ENCODE measurements at places on chromosomes 16 and 17.

- DNase-seq: no peak
Measured at GRCh38 chr16:5633845-5634440, 536.3 kb upstream of the EEF2KMT start.

DNA sequence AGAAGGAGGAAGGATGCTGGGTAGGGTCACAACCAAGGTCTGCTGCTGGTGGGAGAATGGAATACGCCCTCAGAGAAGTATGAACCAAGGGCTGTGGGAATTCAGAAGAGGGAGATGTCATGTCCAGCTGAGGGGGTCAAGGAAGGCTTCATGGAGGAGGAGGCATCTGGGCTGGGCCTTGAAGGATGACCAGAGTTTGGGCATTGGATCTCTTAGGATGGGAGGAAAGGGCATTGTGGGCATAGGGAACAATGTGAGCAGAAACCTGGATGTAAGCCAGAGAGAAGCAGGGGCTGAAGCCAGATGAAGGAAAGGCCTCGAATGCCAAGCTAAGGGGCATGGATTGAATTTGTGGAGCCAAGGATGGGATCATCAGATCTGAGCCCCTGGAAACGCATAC is 49.2 kb upstream of the MAP3K14 start:
- DNase-seq: no peak

GRCh38 chr17:63533433-63534077 is 10.4 kb downstream of the KCNH6 start:
- DNase-seq: no peak

DNA sequence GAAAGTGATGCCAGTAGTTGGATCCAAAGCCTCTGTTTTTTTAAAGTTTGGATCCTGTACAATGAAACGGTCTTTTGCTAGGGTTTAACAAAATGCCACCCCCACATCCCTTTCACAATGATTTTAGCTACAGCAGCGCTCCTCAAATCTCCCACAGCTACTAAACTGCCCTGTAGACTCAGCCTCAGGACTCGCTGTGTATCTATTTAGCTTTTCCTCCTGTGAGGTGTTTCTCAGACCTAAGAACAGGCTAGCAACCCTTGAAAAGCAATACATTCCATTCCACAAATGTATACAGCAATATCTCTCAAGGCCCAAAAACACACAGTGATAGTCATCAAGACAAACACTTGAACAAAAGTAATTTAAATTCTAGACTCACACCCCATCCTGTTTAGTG is 206.4 kb downstream of the ZFHX3 start:
- no peak for DNase-seq

DNA sequence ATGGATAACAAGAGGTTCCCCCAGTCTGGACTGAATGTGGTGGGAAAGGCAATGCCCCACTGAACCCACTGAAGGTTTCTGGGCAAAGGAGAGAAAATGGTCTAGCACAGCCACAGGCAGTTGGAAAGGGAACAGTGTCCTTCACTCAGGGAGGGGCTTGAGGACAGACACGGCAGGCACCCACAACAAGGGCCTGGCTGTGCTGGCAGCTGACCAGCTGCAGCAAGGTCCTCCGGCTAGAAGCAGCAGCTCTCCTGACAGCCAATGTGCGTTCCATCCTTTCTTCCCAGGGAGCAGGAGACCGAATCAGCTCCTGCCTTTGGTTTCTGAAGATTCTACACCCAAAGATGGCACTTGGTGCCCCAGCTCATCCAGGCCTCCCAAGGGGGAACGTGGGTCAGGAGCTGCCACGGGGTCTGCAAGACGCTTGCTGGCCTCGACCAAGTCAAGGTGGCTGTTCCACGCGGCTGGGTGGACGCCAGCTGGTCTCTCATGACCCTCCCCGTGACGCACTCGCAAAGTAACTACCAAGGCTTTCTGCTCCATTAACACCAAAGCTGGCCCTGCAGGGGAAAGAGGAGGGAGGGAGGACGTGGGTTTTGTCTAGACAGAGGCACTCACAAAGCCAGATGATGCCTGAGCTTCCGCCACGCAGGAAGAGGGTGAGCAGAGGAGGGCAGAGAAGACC is 11.1 kb downstream of the ABR start:
- DNase-seq: no peak

- no peak for DNase-seq
Measured at GRCh38 chr16:16017812-16018211, 68.4 kb downstream of the ABCC1 start.

GRCh38 chr17:56601591-56601990 is 8.1 kb downstream of the NOG start:
- DNase-seq: no peak

DNA sequence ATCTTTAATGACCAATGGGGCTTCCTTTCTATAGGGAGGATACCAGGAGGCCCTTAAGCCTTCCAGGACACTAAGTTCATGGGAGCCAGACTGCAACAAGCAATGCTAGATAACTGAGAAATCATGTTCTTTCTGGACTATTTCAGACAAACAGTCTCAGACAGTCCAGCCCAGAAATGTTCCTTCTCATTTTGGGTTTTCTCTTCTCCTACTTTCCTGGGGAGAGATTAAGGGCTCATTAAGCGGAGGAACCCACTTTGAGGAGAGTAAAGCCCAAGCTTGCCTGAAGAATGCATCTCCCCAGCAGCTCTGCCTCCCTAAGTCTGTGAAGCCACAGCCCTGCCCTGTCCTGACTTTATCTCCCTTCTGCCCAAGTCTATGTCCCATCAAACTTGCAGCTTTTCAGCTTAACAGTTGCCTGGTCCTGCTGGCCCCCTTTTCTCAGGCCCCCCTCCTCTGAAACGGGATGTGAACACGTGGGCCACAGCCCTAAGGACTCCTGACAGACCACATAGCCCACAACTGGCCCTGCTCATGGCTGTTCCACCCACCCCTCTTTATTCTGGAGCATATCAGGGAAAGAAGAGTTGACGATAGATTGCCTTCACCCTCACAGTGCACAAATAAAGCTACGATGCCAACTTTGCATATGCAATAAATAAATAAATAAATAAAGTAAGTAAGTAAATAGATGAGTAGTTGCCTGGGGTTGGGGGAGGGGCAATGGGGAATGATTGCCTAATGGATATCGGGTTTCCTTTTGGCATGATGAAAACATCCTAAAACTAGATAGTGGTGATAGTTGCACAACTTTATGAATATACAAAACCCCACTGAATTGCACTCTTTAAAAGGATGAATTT is 111.0 kb downstream of the N4BP1 start:
- no peak for DNase-seq

DNA sequence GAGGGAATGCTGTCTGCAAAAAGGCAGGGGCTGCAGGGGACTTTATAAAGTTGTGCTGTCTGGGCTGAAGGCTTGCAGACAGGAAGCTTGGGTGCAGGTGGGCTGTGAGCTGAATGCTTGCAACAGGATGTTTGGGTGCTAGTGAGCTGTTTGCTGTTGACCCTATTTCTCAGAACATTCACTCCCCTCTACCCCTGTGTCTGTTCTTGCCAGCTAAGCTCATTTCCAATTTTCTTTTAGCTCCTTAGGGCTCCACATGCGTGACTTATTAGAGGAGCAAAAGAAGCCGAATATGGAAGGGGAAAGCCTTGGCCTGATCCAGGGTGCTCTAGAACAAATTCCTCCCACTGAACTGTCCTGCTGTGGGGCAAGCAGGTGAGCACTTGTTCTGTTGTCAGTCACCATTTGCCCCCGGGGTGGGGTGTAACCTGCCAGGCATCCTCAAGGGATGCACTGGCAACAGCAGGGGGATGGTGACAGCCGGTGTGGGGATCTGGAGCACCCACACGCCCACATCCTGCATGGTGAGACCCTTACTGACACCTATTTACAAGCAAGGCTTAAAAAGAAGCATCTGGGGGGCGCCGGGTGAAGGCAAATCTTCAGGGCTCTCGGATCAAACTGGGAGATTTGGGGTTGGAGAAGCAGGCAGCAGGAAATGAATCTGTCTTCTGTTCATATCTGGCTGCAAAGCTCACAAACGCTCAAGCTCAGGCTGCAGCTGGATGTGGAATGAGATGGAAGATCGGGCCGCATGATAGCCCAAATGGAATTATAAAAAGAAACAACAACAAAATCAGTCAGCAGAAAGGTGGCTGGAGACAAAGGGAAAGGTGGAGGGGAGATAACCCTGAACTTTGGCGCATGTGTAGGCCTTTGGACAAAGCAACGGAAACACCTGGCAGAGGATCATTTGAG is 21.1 kb upstream of the NUP93 start:
- DNase-seq: no peak

- DNase-seq: no peak
Measured at GRCh38 chr17:78062596-78062995, 66.0 kb downstream of the TMC6 start.

DNA sequence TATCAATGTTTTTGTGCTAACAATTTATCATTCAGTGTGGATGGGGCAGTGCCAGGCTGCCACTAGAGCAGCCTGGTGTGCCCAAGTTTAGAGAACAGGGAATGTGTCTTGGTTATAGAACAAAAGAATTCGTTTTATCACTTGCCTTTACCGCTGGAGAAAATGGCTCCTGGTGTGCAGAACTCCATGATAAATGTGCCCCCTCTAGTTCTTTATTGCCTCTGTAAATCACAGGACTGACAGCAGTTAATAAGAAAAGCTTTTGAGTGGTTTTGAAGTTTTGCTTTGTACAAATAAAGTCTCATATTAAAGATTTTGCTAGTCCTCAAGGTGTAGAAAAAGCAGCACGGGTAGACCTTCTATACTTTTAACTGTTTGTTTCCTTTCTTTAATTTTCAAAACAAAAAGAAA is 28.2 kb upstream of the PSMD7 start:
- no peak for DNase-seq

DNA sequence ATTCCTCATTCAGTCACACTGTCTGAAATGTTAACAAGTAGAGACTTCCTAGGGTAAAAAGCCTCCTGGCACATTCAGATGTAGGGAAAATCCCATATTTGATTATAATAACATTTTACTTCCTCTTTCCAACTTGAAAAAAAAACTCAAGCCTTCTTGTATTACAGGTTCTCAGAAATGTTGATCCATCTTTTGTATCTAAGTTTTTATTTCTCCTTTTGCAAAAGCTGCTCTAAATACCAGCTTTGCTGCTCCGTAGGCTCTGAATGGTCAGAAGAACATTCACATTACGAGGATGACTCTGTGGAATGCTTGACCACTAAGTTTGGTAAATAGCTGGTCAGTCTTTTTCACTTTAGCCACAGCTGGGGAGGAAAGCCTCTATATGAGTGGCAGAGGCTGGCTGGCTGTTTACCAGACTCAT is 13.2 kb upstream of the HEATR6 start:
- DNase-seq: no peak

DNA sequence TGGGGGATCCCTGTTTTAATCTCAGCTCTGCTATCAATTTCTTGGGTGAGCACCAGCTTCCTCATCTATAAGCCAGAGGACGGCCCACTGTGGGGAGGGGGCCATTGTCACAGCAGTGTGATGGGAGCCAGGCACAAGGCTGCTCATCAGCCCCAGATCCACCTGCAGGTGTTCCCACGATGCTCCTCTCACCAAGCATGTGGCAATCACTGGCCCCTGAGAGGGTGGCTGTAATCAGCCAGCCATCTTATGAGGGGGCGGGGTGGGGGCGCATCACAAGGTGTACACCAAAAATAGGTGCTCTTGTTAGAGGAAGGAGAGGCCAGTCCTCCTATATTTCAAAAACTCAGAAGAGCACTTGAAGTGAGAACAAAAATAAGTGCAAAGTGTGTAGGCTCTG is 31.2 kb downstream of the HNF1B start:
- no peak for DNase-seq
